SHP77 (cell line): ENCODE measurements at places on chromosomes 5 and 9.

GRCh38 chr9:130448035-130448624, 3.4 kb downstream of the ASS1 start:
- no peak for DNase-seq

DNA sequence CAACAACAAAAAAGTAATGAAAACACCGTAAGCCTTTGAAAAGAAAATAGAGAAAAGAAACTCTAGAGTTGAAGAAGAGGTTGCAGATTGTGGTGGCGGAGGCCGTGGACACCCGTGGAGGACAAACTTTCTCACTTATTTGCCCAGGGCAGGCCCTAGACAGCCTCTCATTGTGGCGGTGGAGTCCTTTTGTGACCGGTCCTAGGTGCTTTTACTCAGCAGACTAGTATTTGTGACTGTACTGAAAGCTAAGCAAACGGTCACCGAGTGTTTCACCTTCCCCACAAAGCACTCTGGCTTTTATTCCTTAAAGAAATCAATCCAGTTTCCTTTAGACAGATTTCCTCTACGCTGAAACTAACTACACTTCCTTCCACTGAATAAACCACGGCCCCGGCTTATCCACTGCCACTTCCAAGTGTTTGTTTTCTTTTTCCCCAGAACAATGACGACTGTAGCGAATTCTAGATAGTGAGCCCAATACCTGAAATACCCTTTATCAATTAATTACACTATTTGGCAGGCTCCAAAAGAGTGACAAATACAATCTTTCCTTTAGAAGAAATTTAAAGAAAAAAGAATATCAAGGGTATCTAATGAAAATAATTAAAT, 210.2 kb upstream of the TARS1 start:
- no peak for DNase-seq

GRCh38 chr5:16446993-16447392, 18.6 kb downstream of the ZNF622 start:
- DNase-seq: no peak

DNA sequence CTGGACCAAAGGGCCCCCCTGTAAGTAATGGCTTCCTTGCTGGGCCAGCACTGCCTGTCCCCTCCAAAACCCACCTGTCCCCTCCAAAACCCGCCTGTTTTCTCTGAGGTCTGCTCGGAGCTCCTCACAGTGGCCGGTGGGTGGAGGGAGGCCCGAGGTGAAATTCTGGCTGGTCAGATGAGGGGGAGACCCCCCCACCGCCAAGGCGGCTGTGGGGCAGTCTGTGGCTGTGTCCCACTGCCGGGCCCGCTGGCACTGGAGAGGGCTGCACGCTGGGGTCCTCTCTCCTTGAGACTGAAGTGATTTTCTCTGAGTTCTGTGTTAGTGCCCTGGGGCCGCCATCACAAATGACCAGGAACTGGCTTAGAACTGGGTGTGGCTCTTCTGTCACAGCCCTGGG, 83.7 kb upstream of the FCN2 start:
- no peak for DNase-seq

DNA sequence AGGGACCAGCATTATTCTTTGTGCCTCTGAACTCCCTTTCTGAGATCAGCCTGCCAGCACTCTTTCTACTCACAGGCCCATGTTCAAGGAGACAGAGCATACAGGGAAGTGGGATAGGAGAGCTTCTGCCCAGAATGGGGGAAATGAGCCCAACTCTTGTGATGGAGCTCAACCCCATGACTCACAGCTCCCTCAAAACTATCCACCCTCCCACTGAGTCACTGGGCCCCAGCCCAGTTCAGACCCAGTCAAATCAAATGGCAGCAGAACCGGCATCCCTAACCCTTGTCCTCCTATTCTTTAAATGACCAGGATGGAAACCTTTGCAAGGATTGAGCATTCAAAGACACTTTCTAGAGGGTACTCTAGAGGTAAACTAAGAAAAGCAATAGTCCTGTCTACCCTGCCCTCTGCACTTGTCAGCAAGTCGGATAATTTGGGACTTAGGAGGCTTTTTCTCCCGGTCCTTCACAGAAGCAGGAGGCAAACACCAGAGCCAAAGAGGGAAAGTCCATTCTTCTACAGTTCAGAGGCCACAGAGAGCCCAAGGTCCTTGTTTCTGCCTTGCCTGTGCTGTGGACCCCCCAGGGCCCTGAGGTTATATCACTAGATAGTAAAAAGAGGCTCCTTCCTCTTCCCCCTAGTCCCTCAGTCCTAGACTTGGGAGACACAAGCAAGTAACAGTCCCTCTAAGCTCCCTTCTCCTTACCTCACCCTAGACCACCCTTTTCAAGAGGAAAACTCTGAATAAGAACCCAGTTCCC, 3.2 kb downstream of the ATOSB start:
- DNase-seq: no peak

- DNase-seq: no peak
Observed at GRCh38 chr5:141669520-141669919, 12.5 kb downstream of the ARAP3 start.

GRCh38 chr5:168305281-168305680, 13.8 kb downstream of the WWC1 start:
- DNase-seq: no peak

- DNase-seq: no peak
Observed at GRCh38 chr5:154674029-154674428, 81.1 kb upstream of the LARP1 start.

- DNase-seq: no peak
Observed at GRCh38 chr5:110377943-110378342, 348.5 kb downstream of the TMEM232 start.

DNA sequence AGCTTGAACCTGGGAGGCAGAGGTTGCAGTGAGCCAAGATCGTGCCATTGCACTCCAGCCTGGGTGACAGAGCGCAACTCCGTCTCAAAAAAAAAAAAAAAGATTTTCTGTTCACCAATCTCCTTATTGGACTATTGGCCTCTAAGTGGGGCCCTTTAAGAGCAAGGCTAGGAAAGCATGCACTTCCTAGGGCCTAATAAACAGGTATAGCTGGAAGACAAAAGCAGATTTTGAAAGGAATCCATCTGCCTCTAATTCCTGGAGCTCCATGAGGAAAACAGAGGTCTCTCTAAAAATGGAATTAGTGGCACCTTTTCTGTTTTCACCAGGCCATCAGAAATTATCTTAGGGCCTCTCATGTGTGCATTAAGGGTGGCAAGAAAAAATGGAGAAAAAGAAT, 70.0 kb downstream of the RGMB start:
- no peak for DNase-seq

GRCh38 chr5:15168358-15168757, 296.8 kb upstream of the ANKH start:
- no peak for DNase-seq

DNA sequence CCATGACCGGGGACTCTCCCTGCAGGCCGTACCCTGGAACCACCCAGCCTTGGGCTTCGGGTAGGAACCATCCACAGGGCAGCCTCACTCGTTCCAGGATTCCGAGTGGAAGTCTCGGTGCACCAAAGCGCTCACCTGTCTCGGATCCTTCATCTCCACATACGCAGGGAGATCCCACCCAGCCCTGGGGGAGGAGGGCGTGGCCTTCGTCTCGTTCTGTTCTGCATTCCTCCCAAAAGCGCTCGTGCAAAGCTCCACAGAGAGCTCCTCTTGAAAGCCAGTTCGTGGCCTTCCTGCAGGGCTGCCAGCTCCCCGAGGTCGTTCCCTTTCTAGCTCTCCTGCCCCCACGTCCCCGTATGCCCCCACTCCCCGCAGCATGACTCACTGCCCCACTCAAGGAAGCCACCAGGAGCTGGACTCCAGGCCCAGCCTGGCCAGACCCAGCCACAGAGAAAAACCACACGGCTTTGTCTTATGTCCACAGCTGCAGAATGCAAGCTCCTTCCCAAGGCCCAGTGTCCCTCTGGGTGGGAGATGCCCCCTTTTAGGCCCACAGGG, 65.0 kb upstream of the SARDH start:
- DNase-seq: no peak

GRCh38 chr5:133773247-133774202, 161.2 kb upstream of the FSTL4 start:
- DNase-seq: no peak

- no peak for DNase-seq
Observed at GRCh38 chr9:136316271-136316751, 11.0 kb upstream of the GPSM1 start.

DNA sequence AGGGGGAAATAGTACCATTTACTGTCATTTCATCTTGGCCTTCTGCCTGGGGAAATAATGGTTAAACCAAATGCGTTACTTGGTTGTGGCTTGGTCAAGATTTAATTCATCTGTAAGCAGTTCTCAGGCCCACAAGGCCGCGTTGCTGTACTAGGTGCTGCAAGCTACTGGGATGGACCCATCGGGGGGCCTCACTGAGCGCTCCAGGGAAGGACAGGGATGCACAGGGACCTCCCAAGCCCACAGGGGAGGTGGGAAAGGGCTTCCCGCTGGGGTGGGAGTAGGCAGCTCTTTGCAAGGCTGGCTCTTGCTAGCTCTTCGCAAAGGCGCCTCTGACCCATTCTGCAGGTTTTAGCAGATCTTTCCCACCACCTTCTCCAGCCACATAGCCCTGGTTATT, 8.0 kb downstream of the GFPT2 start:
- no peak for DNase-seq

DNA sequence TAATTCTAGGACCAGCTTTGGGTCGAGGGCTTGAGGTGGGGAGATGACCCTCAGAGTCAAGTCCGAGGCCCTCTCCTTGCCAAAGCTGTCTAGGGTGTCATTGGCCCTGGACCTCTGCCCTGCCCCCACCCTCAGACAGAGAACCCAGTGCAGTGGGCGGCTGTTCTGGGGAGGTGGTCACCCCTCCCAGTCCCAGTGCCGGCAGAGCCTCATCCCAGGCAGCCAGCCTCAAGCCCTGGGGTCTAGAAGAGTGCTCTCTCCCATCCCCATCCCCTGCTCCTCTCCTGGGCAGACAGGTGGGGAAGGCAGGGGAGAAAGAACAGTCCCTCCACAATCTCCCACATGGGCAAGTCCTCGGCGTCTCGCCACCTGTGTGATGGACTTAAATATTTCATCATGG, 7.0 kb downstream of the NTNG2 start:
- DNase-seq: no peak

- DNase-seq: no peak
Observed at GRCh38 chr9:124834591-124834990, 18.7 kb upstream of the WDR38 start.

GRCh38 chr9:107309271-107309670, 26.2 kb downstream of the RAD23B start:
- DNase-seq: no peak

DNA sequence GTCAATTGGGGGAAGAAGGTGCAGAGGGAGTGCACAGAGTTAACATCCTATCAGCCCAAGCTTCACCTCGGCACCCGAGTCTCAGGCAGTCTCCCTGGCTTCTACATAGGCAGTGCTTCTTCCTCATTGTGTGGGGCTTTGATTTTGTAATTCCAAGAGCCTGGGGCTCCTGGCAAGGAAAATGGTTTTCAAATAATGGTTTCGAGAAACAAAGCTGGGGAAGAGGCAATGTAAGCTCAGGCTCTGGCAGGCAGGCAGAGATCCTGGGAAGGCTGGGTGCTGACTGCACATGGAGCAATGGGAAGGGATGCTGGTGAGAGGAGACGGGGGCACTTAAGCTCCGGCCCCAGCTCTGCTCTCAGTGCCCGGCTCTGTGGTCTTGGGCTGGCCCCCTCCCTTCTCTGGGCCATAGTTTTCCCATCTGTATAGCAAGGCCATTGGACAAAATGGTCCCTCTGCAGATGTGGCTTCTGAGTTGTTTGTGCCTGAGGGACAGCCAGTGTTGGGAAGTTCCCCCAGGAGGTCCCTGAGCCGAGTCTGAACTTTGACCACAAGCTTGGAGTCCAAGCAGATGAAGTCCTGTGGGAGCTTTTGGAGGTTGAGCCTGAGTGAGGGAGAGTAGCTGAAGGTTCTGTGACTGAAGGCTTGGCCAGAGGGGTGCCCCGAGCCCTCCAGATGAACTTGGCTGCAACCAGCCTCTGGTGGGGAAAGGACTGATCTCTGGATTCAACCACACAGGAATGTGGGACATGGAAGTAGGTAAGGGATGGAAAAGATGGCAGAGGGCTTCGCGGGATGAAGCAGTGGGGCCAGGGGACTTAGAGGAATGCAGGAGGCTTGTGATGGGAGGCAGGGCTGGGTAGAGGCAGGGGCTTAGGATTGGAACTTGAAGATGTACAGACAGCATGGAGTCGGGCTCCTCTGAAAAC, 28.5 kb upstream of the IL17B start:
- no peak for DNase-seq

GRCh38 chr9:111897601-111898137, 1.1 kb downstream of the UGCG start:
- peak; percentile 29 for DNase-seq

DNA sequence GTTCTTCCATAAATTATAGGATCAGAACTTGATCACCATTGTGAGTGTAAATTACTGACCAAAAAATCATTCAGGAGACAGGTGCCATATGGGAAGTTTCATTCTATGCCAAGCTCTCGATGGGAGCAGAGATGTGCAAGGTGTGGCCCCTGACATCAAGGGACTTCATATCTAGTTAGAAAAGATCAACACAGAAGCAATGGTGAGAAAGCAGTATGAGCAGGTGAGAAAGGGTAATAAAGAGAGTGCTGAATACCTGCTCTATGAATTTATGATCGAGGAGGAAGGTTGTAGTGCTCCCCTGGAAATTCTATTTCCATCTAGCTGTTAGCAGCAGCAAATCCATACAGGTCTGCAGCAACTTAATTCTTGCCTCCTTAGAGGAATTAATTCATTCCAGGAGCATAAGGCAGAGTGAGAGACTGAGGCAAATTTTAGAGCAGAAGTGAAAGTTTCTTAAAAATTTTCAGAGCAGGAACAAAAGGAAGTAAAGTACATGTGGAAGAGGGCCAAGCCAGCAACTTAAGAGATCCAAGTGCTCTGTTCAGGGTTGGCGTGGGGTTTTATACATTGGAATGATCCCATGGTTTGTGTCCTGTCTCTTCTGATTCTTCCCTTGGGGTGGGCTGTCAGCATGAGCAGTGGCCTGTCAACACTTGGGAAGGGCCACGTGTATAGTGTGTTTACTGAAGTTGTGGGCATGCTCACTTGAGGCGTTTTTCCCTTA, 181.8 kb downstream of the SAXO1 start:
- DNase-seq: no peak

GRCh38 chr5:53179691-53180090, 70.1 kb upstream of the MOCS2 start:
- no peak for DNase-seq

DNA sequence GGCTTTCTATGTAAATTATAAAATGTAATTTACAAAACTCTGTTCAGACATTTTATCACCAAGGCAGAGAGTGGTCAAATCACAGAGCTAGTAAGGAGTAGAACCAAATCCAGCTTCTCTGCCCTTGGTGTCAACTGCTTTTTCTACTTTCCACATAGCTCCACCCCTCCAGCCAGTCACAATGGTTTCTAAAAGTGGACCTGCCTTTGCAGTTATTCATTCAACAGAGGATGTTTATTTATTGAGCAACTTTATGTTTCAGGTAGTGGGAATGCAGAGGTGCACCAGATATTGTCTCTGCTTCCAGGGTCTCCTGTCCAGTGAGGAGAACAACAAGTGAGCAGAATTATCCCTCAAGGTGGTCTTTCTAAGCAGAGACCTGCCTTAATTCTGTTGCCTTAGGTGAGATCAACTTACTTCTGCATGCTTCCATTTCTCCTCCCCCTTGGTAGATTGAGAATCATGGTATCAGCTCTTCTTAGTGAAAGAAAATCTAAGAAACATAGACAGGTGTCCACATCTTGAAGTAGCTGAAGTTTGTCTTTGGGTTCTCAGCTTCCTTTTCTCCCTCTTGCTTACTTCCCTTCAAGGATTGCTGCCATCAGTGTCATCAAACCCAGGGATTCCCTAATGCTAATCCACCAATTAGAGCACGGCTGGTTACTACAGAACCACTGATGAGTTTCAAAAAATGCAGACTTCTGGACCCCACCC, 17.2 kb upstream of the PDCD1LG2 start:
- DNase-seq: no peak
